Progenitor cell of endocrine pancreas (in vitro differentiated cells): ENCODE measurements at places on chromosomes 5 and 9.

GRCh38 chr5:149151717-149152116 lies 10.4 kb downstream of the ABLIM3 start:
- no peak overlapping the region for H3K4me3 ChIP-seq
- no peaks in the 10 kb centered on the region for H3K27me3 ChIP-seq
- DNase-seq: no peak
- H3K36me3 ChIP-seq: no peaks in the 10 kb centered on the region
- H3K4me1 ChIP-seq: peaks cover 3% of the 10 kb centered on the region

- DNase-seq: no peak
- H3K4me3 ChIP-seq: no peak overlapping the region
- no peaks in the 10 kb centered on the region for H3K36me3 ChIP-seq
- no peak overlapping the region for H3K27ac ChIP-seq
These were observed 2.2 kb upstream of the NPR3 start for GRCh38 chr5:32708949-32709348.

DNA sequence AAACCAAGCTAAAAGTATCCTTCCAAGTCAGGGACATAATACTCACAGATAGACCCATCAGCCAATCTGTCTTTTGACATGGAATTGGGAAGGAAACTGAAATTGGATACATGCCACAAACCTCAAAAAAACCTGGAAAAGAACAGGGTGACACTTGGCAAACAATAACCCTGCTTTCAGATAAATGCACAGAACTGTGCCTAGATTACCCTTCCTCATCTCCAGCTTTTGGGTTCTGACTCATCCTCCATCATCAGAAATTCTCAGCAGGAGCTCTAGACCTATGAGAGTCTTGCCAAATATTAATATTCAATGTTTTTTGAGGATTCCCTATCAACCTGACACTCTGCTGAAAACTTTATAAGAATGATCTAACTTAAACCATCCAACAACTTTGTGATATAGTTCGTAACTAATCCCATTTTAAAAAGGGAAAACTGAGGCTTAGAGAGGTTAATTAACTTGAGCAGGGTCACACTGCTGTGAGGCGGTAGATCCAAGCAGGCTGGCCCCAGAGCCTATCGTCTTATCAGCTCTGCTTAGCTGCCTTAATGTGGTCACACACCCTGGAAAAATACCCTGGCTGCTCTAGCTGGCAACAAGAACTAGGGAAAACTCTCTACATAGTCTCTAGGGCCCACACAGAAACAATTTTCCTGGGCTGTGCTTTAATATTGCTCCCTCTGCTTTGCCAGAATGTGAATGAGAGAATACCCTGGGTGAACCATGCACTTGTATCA lies 157.0 kb upstream of the TRPC7 start:
- H3K36me3 ChIP-seq: no peaks in the 10 kb centered on the region
- peaks cover 9% of the 10 kb centered on the region for H3K27me3 ChIP-seq

GRCh38 chr9:18263377-18263776 lies 210.6 kb upstream of the ADAMTSL1 start:
- H3K36me3 ChIP-seq: no peaks in the 10 kb centered on the region
- DNase-seq: no peak
- H3K4me1 ChIP-seq: peaks cover 3% of the 10 kb centered on the region
- H3K4me3 ChIP-seq: no peak overlapping the region
- H3K27ac ChIP-seq: no peak overlapping the region

- DNase-seq: no peak
- no peaks in the 10 kb centered on the region for H3K36me3 ChIP-seq
- no peak overlapping the region for H3K4me3 ChIP-seq
- H3K27me3 ChIP-seq: no peaks in the 10 kb centered on the region
- H3K4me1 ChIP-seq: peaks cover 12% of the 10 kb centered on the region
These were observed 107.8 kb upstream of the ATP10B start for GRCh38 chr5:160959804-160960203.
